Smooth muscle cell of the pulmonary artery (primary cell): ENCODE measurements at places on chromosomes 3 and 15. TPM values are rescaled to one million over a fixed set of nuclear protein-coding genes. Genes with fewer than 3 reads are reported as not detected.

Gene CCR5
- total RNA-seq, result not detected in 2 replicates

Gene CILP
- total RNA-seq, result 0.07 TPM in 2 replicates

Gene NEK10
- 13.0 and 16.2 TPM in 2 replicates for total RNA-seq

Gene LDHAL6B
- total RNA-seq, result not detected in 2 replicates

Gene CTDSPL2
- total RNA-seq, result 61.8 and 65.4 TPM in 2 replicates

Gene TMIE
- total RNA-seq, result 0.07 and 0.23 TPM in 2 replicates

Gene UQCC5
- 3.1 and 6.5 TPM in 2 replicates for total RNA-seq

Gene ZIC1
- total RNA-seq, result 0.03 and 0.13 TPM in 2 replicates

Gene ZNF148
- 33.2 and 34.1 TPM in 2 replicates for total RNA-seq

Gene ZNF662
- total RNA-seq, result 0.59 and 2.3 TPM in 2 replicates

Gene GOLGA6B
- total RNA-seq, result not detected in 2 replicates

Gene PCOLCE2
- total RNA-seq, result 192 and 258 TPM in 2 replicates

Gene CALML4
- total RNA-seq, result 1.6 and 2.3 TPM in 2 replicates

Gene CNTN3
- total RNA-seq, result 7.0 and 98.8 TPM in 2 replicates

Gene RTP1
- total RNA-seq, result not detected in 2 replicates

Gene LAMB2
- total RNA-seq, result 2,135 and 2,279 TPM in 2 replicates

Gene GUCA1C
- not detected in 2 replicates for total RNA-seq

Gene CACNA1D
- total RNA-seq, result 0.07 and 0.46 TPM in 2 replicates

Gene GP5
- total RNA-seq, result 0.33 and 0.69 TPM in 2 replicates

Gene CPA3
- total RNA-seq, result not detected in 2 replicates

Gene C2CD4B
- 0.72 and 0.89 TPM in 2 replicates for total RNA-seq

Gene DUSP7
- 11.1 and 17.5 TPM in 2 replicates for total RNA-seq

Gene DGKG
- 1.2 and 4.0 TPM in 2 replicates for total RNA-seq

Gene ACTRT3
- total RNA-seq, result 5.7 and 6.4 TPM in 2 replicates

Gene ZDHHC3
- total RNA-seq, result 50.4 and 58.5 TPM in 2 replicates

Gene ZNF385D
- total RNA-seq, result 1.2 and 8.9 TPM in 2 replicates

Gene USP50
- total RNA-seq, result 0.13 TPM in 1 of 2 replicates, not detected in the other

Gene PLA2G4D
- total RNA-seq, result under 0.01 TPM in 1 of 2 replicates, not detected in the other

Gene FAM43A
- 23.8 and 31.5 TPM in 2 replicates for total RNA-seq

Gene GRIP2
- total RNA-seq, result 0.10 and 0.46 TPM in 2 replicates

Gene STXBP5L
- not detected in 2 replicates for total RNA-seq

Gene QTRT2
- total RNA-seq, result 12.8 and 14.1 TPM in 2 replicates

Gene ITPKA
- total RNA-seq, result 0.76 and 0.91 TPM in 2 replicates

Gene CCDC13
- 0.26 and 0.36 TPM in 2 replicates for total RNA-seq

Gene COL6A5
- total RNA-seq, result not detected in 2 replicates

Gene MESP1
- total RNA-seq, result 0.20 and 0.26 TPM in 2 replicates

Gene FBXO40
- not detected in 2 replicates for total RNA-seq

Gene VWA5B2
- total RNA-seq, result 0.03 and 0.52 TPM in 2 replicates

Gene ELL3
- 3.0 and 3.1 TPM in 2 replicates for total RNA-seq
